ENCODE measurements at places on chromosomes 7 and 10.

GRCh38 chr7:37598824-37599223 lies 84.7 kb upstream of the GPR141 start:
- DNase-seq, result no peak

GRCh38 chr10:29841724-29842649 lies 207.2 kb upstream of the SVIL start:
- DNase-seq, result peak; percentile 58

- DNase-seq, result no peak
These were observed 70.0 kb upstream of the PAPSS2 start for GRCh38 chr10:87589645-87590051.

GRCh38 chr10:43167498-43167889 lies 29.2 kb downstream of the CSGALNACT2 start:
- DNase-seq, result no peak

DNA sequence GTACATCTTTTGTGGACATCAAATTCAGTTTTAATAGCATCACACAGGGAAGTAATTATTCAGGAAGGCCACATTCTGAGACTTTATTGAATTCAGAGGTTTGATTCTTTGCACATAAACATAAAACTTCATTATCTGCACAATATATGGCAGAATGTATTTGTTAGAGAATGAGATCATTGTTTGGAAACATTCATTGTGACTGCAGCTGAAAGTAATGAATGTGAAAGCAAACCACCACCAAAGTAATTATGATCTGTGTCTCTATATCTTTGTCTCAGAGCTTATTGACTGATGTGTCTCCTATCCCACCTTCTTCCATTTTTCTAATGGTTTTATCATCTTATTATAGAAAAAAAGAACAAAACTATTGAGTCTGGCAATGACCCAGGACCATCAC lies 340.9 kb upstream of the PCDH15 start:
- DNase-seq, result no peak

- no peak for DNase-seq
These were observed 373.3 kb downstream of the HTR7 start for GRCh38 chr10:90484518-90484917.

- DNase-seq, result no peak
These were observed 594.2 kb upstream of the NRG3 start for GRCh38 chr10:81280497-81281479.

GRCh38 chr7:155357573-155358041 lies 59.9 kb downstream of the INSIG1 start:
- DNase-seq, result no peak

- DNase-seq, result no peak
These were observed 20.5 kb upstream of the RASGEF1A start for GRCh38 chr10:43287056-43288007.

- no peak for DNase-seq
These were observed 11.6 kb upstream of the HNRNPF start for GRCh38 chr10:43420369-43421200.

DNA sequence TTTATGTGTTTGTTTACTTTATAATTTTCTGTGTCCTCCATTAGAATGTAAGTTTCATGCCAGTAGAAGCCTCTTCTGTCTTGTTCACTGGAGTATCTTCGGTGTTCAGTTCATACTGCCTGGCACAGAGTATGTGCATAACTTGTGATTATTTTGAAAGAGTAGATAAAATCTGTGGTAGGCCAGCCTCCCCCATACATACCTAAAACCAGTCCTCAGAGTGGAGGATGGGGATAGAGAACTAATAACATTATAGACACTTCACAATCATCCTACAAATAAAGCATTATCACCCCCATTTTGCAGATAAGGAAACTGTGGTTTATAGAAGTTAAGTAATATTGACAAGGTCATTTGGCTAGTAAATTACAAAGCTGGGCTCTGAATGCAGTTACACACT lies 28.0 kb downstream of the VIM start:
- no peak for DNase-seq

DNA sequence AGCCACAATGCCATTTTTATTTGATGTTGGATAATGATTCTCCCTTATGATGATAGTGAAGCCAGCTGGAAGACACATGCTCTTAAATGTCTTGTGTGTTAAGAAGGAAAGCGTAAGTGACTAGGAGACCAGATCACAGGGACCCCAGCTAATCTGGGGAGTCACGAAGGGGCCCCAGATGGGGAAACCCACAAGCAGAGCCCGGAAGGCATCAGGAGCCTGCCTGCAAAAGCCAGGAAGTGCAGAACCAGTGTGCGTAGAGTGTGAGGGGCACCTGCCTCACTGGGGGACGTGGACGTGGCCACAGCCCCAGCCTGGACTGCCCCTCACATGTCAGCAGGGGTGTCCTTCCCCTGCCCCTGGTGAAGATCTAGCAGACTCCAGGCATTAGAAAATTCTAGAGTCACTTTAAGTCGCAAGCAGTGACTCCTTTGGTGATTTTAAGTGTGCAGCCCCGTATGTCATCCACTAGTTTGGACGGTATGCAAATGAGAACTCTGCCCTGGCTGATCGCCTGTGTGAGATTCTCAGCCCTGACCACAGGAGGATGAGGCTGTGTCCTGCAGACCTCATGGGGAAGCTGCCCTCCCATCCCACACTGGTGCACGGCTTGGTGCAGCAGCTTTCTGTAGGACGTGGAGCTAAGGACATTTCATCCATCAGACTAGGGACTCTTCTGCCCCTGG lies 243.0 kb downstream of the WDR37 start:
- no peak for DNase-seq

DNA sequence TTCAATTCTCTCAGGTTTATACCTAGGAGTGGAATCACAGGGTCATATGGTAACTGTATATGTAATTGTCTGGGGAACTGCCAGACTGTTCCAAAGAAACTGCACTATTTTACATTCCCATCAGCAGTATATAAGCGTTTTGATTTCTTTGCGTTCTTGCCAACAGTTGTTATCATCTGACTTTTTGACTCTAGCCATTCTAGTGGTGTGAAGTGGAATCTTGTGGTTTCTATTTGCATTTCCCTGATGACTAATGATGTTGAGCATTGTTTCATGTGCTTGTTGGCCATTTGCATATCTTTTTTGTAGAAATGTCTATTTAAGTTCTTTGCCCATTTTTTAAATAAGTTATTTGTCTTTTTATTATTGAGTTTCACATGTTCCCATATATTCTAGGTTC lies 44.3 kb upstream of the ZC3HAV1 start:
- no peak for DNase-seq

GRCh38 chr10:133316266-133316665 lies 7.6 kb downstream of the ZNF511 start:
- no peak for DNase-seq

DNA sequence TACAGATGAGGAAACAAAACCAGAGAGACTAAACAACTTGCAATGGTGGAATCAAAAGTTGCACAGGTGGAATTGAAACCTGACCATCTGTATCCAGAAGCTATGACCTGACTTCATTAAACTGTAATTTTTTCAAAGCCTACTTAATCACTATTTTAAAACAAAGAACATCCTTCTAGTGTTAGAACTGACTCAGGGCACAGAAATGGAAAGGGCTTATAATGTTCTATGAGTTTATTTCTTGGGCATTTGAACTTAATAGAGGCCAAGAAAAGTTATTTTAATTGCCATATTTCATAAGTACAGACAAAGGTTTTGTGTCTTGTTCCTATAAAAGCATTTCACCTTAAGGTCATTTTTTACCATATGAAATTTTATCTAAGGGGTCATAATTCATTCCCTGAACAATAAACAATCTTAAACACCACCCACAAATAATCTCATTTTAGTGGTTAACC lies 8.8 kb downstream of the ITGB1 start:
- no peak for DNase-seq

DNA sequence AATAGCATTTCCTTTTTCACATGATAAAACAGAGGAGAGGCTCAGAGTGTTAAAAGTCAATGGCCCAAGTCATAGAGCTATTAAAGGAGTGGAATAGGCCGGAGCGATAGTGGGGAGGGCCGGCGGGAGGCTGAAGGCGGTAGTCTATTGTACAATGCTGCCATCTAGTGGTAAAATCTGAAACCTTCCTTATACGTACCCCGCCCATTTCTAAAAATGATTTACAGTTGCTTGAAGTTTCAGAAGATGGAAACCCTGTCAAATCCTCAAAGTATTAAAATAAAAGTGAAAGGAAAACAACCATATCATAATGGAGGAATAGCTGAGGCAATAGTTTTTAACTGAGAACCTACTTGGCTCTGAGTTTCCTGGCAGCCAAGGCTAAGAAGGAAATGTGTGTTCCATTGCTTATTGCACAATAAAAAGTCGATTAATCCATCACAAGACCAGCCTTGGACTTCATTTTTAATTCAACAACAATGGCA lies 209.1 kb downstream of the CCSER2 start:
- DNase-seq, result peak; percentile 82

DNA sequence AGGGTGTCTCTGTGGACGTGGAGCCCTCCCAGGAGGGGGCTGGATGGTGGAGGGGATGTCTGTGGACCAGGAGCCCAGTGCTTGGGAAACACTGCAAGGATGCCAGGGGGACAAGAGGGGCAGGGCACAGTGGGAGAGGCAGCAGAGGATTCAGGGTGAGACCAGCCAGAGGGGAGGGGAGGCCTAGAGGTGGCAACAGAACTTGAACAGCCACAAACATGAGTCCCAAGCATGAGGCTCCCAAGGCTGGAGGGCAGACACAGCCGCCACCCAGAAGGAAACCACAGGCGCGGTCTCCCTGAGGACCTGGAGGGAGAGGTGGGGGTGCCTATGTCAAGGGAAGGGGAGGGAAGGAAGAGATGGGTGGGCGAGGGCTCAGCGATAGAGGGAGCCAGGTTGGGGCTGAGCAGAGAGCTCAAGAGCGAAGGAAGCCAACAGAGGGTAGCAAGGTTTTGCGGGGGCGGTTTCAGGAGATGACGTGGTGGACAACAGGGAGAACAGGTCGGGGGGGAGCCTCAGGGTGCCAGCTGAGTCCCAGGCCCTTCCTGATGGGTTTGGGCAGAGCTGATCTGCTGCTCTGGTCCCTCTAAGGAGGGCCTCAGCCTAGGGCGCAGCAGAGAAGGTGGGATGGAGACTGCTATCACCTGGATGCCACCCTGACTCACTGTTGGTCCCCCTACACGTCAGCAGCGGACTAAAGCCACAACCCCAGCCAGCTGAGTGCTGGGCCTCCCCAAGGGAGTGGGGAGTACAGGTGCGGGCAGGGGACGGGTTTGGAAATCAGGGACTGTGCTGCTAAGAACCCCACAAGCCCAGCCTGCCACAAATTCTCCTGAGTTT lies 6.7 kb upstream of the PILRA start:
- DNase-seq, result no peak

DNA sequence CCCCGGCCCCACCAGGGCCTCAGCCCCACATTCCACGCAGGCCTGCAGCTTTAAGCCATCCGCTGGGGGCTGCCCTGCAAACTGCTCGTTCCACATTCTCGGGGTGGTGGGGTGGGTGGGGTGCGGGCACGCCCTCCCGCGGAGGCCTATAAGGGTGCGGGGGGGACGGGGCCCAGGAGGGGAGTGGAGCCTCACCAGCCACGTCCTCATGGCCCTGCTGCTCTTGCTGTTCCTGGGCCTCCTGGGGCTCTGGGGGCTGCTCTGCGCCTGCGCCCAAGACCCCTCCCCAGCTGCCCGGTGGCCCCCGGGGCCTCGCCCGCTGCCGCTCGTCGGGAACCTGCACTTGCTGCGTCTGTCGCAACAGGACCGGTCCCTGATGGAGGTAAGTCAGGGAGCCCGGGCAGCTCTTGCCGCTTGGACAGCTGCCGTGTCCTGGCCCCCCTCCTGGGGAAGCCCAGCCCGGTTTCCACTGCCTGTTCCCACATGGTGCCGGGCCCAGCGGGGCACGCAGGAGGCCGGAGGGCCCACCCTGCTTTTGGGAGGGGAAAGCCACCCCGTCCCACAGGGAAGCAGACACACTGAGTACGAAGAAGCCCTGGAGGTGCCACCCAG lies at the start of gene CYP2W1:
TSS of gene CYP2W1 (plus strand) at position 178 of the 612 bp plus-strand sequence. CDS start at position 209, 31 bp downstream.
- no peak for DNase-seq
